Stimulated activated CD8-positive, alpha-beta memory T cell treated with anti-CD3 and anti-CD28 coated beads, Interleukin-4, amount 100 ng/mL, for 4 hours (primary cell): ENCODE measurements at places on chromosomes 5 and 9.
A peak's percentile ranks its signal among the peaks of the same experiment; 100 is the strongest.

DNA sequence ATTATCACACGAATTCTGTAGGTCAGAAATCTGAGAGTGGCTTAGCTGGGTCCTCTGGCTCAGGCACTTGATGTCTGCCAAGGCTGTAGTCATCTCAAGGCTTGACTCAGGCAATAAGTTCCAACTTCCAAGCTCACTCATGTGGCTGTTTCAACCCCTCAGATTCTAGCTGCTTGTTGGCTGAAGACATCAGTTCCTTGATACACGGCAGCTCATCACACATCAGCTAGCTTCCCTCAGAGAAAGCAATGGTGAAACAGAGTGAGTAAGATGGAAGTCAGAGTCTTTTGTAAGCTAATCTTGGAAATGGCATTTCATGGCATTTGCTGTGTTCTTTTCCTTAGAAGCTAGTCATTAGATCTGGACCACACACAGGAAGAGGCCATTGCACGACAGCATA lies 204.2 kb upstream of the PTGER4 start:
- no peak for DNase-seq

GRCh38 chr9:83384214-83384613 lies 154.0 kb downstream of the FRMD3 start:
- no peak for DNase-seq

DNA sequence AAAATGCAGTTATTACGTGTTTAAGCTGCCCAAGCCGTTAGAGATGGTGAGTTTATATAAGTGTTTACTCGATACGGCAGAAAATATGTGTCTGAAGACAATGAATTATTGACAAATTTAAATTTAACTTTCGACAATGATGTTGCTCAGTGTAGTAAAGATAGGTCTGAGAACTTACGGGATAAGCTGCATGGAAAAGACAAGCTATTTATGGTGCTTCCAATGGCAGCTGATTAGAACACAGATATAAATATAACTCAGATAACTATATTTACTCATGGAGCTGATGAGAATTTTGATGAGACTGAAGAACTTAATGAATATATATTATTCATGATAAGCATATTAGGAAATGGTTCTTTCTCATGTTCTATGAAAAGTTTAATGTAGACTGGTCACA lies 139.3 kb downstream of the AUH start:
- DNase-seq, result no peak

- no peak for DNase-seq
Measured at GRCh38 chr5:123036391-123037103, at the start of gene PPIC. Gene PPIC (minus strand): TSS chr5:123036725. CDS start chr5:123036625, 100 bp downstream.

- DNase-seq, result no peak
Measured at GRCh38 chr5:38753141-38753540, 92.7 kb upstream of the OSMR start.

DNA sequence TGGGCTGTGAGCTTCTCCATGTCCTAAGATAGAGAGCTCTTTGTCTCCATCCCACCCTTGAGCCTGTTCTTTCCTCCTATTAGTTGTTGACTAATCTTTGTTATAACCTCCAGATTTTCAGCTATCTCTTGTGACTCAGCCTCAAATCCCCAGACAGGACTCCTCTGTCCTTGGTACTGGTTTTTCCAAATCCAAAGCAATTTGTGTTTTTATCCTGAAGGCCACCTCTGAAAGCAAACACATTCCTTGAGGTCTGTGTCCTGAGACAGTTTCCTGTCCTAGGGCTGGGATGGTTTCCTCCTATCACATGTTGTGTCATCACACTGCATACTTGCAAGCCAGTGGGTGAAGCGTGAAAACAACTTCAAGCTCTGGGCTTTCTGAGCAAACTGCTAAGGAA lies 8.5 kb downstream of the TNC start:
- DNase-seq, result no peak

DNA sequence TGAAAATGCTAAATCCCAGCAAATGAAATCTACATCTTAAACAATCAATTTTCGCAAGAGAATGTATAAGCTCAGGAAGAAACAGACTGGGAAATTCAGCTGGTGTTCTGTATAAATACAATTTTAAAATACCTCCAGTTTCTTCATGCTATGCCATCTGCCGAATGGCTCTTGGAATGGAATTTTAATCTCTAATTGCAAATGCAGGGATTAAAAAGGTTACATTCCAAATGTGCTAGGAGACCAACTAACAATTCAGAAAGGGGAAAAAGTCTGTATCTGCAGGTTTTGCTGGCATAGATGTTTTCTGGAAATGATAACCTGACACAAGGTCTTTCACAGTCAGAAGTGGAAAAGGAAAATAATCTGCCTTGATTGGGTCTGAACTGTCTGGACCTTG lies 379.7 kb downstream of the MAT2B start:
- no peak for DNase-seq

- no peak for DNase-seq
Measured at GRCh38 chr5:58524571-58524970, 33.3 kb downstream of the GAPT start.

DNA sequence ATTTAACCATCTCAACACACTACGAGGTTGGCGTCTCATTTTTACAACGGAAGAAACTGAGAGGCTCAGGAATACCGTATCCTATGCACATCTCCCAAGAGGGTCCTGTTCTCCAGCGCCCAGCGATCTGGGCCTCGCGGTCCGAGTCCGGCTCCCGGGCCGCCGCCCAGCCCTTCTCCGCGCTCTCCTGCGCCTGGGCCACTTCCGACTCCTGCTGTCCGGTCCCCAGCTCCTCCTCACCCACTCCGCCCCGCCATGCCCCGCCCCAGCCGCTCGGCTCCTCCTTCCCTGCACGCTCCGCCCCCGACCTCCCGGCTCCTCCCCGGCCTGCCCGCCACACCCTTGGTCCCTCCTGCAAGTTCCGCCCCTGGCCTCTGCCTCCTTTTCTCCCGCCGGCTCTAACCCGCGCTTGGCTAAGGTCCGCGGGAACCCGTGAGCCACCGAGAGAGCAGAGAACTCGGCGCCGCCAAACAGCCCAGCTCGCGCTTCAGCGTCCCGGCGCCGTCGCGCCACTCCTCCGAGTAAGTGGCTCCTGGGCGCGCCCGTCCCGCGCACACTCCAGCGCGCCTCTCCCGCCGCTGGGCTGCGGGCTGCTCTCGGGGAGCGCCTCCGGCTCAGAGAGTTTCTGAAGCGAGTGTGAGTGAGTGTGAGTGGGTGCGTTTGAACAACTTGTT lies 87.3 kb upstream of the TNFAIP8 start:
- DNase-seq, result peak; percentile 93

- DNase-seq, result no peak
Measured at GRCh38 chr5:56078278-56079156, 83.8 kb upstream of the IL6ST start.

GRCh38 chr5:96577909-96578308 lies 84.3 kb upstream of the CAST start:
- DNase-seq, result no peak

DNA sequence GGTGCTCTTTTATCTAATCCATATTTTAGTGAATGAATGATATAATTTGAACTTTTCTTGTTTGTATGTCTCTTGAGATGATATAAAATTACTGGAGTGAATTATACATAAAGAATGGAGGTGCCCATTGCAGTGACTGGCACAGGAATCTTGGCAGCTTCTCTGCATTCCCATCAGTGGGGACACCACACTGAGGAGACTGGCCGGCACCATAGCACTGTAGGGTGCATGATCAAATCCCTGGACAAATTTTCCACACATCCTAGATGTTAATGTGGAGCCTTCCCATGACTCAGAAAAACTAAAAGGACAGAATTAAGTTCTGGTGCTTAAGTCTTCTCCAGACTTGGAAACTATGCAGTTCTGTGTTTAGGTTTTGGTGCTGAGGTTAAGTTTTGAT lies 124.1 kb downstream of the CEP120 start:
- no peak for DNase-seq

- no peak for DNase-seq
Measured at GRCh38 chr9:27683181-27683580, 109.9 kb upstream of the C9orf72 start.

DNA sequence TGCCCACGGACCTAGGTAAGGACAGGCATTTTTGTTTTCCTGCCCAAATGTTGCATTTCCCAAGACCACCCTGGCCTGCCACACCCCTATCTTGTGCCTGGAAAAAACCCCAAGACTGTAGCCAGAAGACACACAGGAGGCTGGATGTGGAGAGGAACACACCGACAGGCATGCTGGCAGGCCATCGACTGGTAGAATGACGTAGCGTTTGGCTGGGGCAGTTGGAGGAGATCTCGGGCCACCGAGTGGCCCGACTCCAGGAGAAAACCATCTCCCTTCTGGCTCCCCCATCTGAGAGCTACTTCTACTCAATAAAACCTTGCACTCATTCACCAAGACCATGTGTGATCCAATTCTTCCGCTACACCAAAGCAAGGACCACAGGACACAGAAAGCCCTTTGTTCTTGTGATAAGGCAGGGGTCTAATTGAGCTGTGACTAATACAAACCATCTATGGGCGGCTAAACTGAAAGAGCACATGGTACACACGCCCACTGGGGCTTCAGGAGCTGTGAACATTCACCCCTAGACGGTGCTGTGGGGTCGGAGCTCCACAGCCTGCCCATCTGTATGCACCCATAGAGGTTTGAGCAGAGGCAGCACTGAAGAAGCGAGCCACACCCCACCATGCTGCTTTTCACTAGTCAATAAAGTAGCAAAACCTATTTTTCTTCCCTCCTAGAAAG lies 38.9 kb upstream of the N4BP3 start:
- DNase-seq, result no peak

GRCh38 chr9:68794898-68795297 lies 89.9 kb downstream of the PIP5K1B start:
- no peak for DNase-seq
